Cardiac ventricle fibroblast (primary cell): ENCODE measurements at places on chromosomes 6 and 20. TPM values are rescaled to one million over a fixed set of nuclear protein-coding genes. Genes with fewer than 3 reads are reported as not detected.

LKAAEAR1 gene
- 2.1 TPM in 2 replicates for total RNA-seq

NHLRC1 gene
- 1.9 and 4.0 TPM in 2 replicates for total RNA-seq

GPR6 gene
- not detected in 2 replicates for total RNA-seq

RTN4IP1 gene
- total RNA-seq = 2.4 and 2.8 TPM in 2 replicates

OR2B6 gene
- total RNA-seq = not detected in 2 replicates

SLC17A2 gene
- total RNA-seq = not detected in 2 replicates

PGC gene
- total RNA-seq = not detected in 2 replicates

HLA-DPA1 gene
- 2.8 and 7.6 TPM in 2 replicates for total RNA-seq

POPDC3 gene
- 7.3 and 11.4 TPM in 2 replicates for total RNA-seq

TBX18 gene
- total RNA-seq = 21.2 and 23.6 TPM in 2 replicates

UBD gene
- not detected in 2 replicates for total RNA-seq

OSTM1 gene
- 32.1 and 37.9 TPM in 2 replicates for total RNA-seq

HIVEP1 gene
- 9.1 and 9.3 TPM in 2 replicates for total RNA-seq

CCN5 gene
- total RNA-seq = 23.6 and 25.1 TPM in 2 replicates
